ENCODE measurements at places on chromosomes 12 and 14. TPM values are rescaled to one million over a fixed set of nuclear protein-coding genes. Genes with fewer than 3 reads are reported as not detected.

GRCh38 chr12:71846322-71846940 lies 6.9 kb downstream of the TBC1D15 start:
- no peak for DNase-seq

- DNase-seq = no peak
These were observed 53.6 kb downstream of the DYRK2 start for GRCh38 chr12:67702136-67702535.

The EXD2 gene
- polyA plus RNA-seq = 6.6 TPM

The TAS2R8 gene
- not detected for polyA plus RNA-seq

- DNase-seq = no peak
These were observed 13.7 kb downstream of the CFL2 start for GRCh38 chr14:34700622-34701130.

The FSCB gene
- polyA plus RNA-seq = not detected

DNA sequence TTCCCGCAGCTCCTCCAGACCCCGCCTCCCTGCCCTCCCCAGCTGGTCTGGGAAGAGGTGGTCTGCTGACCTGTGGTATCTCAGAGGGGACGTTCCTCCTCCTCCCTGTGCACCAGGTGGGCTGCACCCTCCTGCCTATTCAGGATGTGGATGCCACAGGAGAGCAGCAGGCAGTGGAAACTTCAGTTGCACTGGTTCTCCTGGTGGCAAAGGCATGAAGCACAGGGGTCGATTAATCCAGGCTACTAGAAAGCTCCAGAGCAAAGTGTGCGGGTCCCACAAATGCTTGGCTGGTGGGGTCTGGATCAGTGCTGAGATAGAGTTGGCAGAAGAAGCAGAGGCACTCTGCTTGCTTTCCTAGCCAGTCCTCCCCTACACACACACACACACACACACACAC lies 197.0 kb downstream of the SLC41A2 start:
- no peak for DNase-seq

GRCh38 chr14:71230897-71231296 lies 323.6 kb downstream of the PCNX1 start:
- no peak for DNase-seq

The GIT2 gene
- polyA plus RNA-seq = 101 TPM

The KLHL33 gene
- polyA plus RNA-seq = 0.40 TPM

DNA sequence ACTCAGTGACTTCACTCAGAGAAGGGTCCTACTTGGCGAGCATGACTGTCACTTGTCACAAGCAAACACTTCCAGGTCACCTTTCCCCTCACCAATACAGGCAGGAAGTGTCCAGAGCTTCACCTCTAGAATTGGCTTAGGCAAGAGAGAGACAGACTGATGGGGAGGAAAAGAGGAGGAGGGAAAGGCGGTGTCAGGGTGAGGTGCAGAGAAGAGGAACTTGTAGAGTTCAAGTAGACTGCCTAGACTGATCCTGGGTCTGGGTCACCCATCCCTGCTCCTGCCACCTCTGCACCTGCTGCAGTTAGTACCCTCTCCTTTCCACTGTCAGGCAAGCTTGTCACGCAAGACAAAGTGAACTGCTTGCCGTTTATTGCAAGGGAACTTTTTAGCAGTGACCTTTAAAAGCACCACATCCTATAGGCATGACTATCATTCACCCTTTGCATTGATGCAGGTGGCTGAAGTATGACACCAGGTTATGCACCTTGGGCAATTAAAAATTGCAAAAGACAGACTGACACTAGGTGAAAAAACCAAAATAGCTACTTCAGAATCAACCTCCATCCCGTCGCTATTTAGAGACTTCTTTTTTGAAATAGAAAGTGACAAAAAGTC lies 292.4 kb downstream of the SYT1 start:
- DNase-seq = no peak

The PMCH gene
- not detected for polyA plus RNA-seq

- DNase-seq = no peak
These were observed 26.9 kb upstream of the TRAF3 start for GRCh38 chr14:102750376-102750775.

DNA sequence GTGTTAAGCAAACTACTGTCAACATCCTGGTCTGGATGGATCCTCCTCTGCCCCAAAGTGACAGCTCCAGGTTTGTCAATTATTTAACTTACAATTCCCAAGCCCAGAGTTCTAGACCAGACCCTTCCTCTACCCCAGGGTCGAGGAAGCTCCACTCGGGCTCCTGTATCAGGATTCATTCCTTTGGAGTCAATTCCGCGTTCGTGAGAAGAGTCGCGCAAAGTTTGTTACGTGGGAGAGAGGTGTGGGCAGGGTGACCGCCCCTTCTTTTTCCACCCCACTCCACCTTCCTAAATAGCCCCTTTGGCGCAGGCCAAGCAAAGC lies 479 bp downstream of the SEL1L start:
- DNase-seq = no peak

The RHOJ gene
- polyA plus RNA-seq = not detected

Data from naive B cell (primary cell).